Small intestine (tissue), 16 donors: ENCODE measurements at places on chromosomes 5 and 9. TPM values are rescaled to one million over a fixed set of nuclear protein-coding genes. Genes with fewer than 3 reads are reported as not detected.

DNA sequence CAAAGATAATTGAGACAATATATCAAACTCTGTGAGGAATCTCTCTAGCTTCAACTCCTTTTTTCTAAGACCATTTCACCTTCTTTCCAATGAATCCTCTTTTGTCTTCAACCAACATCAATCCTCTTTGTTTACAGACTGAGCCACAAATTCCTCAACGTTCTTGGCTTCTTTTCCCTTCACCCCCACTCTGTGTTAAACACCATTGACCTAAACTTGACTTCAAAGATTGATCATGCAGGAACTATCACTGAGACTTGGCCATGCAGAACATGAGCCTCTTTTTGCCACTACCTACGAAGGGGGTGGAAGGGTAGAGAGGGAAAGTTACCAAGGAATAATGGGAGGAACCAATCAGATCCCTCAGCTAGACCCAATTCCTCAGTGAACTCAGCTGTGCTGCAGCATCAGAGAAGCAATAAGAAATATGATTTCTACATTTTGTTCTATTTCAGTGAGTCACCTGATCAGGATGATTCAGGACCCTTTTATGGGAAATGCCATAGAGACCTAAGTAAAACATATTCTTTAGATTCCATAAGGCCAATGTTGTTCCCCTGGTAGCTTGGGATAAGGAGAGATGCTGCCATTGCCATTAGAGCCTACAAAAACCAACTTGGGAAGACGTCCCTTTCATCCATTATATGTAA lies 187.7 kb upstream of the RGMB start:
- H3K4me1 ChIP-seq: peaks cover 8% of the 10 kb centered on the region
- H3K27me3 ChIP-seq: no peaks in the 10 kb centered on the region
- H3K36me3 ChIP-seq: no peaks in the 10 kb centered on the region
- H3K27ac ChIP-seq: no peak overlapping the region
- DNase-seq: no peak

DNA sequence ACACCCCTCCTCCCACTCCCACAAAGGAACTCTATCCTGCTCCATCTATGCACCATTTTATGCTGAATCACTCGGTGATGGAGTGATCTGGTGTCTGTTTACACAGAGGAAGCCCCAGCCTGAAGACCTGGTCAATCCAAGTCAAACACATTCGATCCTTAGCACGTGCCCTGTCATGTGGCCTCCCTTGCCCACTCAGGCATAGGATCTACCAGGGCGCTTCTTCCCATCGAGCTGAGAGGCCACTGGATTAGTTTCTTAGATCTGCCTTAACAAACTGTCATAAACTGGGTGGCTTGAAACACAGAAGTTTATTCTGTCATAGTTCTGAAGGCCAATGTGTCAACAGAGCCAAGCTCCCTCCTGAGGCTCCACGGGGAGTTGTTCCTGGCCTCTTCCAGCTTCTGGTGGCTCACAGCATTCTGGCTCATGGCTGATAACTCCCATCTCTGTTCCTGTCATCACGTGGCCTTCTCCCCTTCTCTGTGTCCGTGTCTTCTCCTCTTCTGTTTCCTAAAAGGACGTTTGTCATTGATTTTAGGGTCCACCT lies 34.2 kb downstream of the FOXI1 start:
- no peak for DNase-seq
- H3K36me3 ChIP-seq: no peaks in the 10 kb centered on the region
- no peak overlapping the region for H3K27ac ChIP-seq

GRCh38 chr9:98254228-98255060 lies 1.0 kb downstream of the TBC1D2 start:
- H3K27me3 ChIP-seq: no peaks in the 10 kb centered on the region
- no peaks in the 10 kb centered on the region for H3K36me3 ChIP-seq
- no peak overlapping the region for H3K27ac ChIP-seq
- peaks cover 4% of the 10 kb centered on the region for H3K4me1 ChIP-seq

- peak overlapping the region; percentile 73 for H3K4me3 ChIP-seq
- H3K27me3 ChIP-seq: no peaks in the 10 kb centered on the region
- peak overlapping the region; percentile 67 for H3K27ac ChIP-seq
- DNase-seq: no peak
Measured at GRCh38 chr9:111662576-111663300, 1.3 kb downstream of the GNG10 start.

DNA sequence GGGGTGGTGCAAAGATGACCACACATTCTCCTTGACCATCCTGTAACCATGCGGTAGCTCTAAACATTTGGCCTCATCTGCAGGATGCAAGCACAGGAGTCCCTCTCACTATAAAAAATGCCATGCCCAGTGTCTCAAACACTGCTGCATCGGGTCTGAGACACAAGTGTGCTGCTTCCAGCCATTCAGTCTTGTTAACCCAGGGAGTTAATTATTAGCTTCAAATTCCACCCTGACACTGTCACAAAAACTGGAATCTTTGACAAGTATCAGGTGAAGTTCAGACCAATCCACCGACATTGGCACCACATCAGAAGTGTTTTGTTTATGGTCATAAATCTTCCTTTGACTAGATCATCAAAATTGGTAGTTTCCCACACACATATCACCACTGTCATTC lies 119.1 kb upstream of the RASEF start:
- H3K4me3 ChIP-seq: no peak overlapping the region
- H3K4me1 ChIP-seq: no peaks in the 10 kb centered on the region

DNA sequence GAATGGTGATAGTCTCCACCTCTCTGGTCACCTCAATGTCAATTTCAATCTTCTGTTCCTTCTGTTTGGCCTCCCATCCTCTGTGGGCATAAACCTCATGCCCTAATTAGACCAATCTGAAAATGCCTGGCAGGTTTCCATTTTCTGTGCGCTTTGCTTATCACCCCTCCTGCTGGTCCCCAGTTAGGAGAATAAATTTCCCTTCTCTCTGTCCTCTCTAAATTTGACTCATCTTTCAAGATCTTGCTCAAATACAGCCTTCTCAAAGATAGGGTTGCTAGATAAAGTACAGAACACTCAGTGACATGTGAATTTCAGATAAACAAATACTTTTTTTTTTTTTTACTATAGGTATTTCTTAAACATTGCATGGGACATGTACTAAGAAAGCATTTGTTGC lies 69.4 kb upstream of the CD180 start:
- H3K27me3 ChIP-seq: no peaks in the 10 kb centered on the region
- DNase-seq: no peak
- H3K36me3 ChIP-seq: no peaks in the 10 kb centered on the region
- no peak overlapping the region for H3K27ac ChIP-seq
- H3K4me3 ChIP-seq: no peak overlapping the region
- H3K4me1 ChIP-seq: peaks cover 14% of the 10 kb centered on the region

DNA sequence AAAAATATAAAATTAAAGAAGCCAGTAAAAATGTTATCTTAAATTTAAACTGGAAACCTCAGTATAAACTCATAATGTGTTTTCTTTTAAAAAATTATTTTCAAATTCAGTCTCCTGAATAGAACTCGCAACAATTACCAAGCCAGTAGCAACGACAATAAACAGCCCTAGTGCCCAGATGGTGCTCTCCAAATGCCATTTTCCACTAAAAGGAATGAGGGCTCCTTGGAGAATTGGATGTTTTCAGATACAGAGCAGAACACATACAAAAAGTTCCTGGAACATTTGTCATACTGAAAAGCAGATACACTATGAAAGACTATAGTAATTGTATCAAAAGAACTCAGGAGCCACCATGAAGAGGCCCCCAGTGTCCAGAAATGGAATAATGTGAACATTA lies 97.4 kb downstream of the TMC1 start:
- DNase-seq: no peak
- no peak overlapping the region for H3K27ac ChIP-seq
- no peak overlapping the region for H3K4me3 ChIP-seq

DNA sequence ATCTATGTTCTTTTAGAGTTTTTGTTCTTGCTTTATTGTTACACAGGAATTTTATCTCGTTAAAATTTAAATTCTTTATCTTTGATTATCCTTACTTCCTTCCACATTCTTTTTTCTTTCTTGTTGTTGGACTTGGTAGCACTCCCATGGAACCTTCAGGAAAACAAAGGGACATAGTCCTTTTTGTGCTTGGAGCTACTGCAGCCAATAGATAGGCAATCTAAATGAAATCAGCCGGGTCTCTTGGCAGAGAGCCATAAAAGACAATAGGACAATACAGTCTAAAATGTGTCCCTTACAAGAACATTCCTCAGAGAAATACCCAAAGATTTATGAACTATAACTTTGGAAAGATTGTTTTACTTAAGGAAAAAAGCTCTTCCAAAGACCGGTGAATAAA lies 548.1 kb upstream of the C9orf72 start:
- H3K4me3 ChIP-seq: no peak overlapping the region
- H3K36me3 ChIP-seq: no peaks in the 10 kb centered on the region
- no peak overlapping the region for H3K27ac ChIP-seq
- H3K4me1 ChIP-seq: no peaks in the 10 kb centered on the region
- no peaks in the 10 kb centered on the region for H3K27me3 ChIP-seq

The FBP1 gene
- polyA plus RNA-seq: 1,158 TPM

The MEGF9 gene
- 3.8 TPM for polyA plus RNA-seq

The FCN2 gene
- not detected for polyA plus RNA-seq
